Right renal cortex interstitium (tissue), 3 donors: ENCODE measurements at places on chromosomes 12 and 14.

DNA sequence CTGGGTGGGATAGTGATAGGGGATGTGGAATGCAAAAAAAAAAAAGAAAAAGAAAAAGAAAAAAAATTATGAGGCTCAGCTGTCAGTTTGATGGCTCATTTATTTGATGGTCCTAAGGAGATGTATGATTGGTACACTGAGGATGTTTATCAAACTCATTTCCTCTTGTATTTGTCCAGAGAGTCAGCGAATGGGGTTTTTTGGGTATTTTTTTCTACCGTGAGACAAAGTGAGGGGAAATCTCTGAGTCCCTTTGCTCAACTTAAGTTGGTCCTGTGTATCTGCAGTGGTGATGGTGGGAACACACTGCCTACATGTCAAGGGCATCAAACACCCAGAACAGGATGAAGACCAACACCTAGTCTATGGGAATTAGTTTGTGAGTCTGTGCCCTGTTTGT lies 176.9 kb upstream of the HIF1A start:
- DNase-seq = no peak

DNA sequence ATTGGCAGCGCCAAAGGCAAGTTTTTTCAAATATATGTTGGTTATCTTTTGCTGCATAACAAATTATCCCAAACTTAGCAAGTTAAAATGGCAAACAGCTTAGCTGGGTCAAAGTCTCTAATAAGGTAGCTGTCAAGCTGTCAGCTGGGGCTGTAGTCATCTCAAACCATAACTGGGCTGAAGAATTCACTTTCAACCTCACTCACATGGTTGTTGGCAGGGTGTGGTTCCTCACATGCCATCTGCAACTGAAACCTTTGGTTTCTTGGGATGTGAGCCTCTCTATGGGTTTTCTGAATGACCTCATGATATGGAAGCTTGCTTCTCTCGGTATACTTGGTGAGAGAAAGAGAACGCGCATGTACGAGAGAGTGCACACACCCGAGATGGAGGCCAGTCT lies 125.4 kb downstream of the LRIG3 start:
- no peak for DNase-seq

GRCh38 chr14:99323603-99324185 lies 51.7 kb upstream of the BCL11B start:
- no peak for DNase-seq

DNA sequence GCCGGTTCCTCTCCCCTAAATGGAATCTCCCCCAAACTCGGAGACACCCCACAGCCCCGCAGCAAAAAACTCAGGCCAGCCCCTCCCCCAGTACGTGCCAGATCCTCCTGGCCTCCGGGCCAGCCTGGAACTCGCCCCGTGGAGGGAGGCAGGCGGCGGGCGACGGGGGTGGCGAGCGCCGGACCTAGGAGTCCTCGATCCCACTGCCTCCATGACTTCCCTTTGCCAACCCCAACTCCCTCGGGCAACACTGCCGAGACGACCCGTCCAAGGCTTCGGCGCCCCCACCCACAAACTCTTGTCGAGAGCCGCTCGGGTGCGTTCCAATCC lies 400 bp downstream of the ADCY6 start:
- no peak for DNase-seq
